Activated effector memory CD4-positive, alpha-beta T cell treated with anti-CD3 and anti-CD28 coated beads, Interleukin-2, amount 50 U/mL, for 16 hours (primary cell): ENCODE measurements at places on chromosomes 5 and 9.

DNA sequence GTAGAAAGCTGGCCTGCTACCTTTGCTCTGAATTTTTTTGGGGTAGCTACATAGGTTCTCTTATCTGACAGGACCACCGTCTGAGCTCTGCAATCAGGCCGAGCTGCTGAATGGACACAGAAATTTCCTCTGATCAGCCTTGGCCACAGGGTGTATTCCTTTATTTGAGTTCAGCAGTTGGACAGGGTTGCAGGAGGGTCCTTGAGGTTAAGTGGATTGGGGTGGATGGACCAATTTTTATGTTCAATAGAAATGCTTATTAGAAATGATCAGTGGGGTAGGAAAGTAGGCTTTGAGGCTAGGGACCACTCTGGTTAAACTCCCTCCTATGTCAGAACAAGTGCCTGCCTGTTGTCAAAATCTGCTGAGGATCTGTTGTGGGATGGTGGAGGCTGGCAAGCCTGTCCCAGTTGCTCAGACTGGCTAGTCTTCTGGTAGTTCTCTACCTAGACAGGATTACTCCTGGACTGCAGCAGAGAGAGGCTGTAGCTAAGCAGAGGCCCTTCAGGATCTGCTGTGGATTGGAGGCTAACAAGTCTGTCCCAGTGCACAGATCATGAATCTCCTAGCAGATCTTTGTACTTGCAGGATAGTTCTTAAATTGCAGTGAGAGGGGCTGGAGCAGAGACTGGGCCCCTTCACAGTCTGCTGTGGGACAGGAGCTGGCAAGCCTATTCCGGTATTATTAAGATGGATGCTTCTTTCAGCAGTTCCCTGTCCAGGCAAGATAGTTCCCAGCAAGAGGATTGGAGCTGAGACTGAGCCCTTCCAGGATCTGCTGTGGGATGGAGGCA lies 18.0 kb downstream of the XRCC4 start:
- DNase-seq: no peak

DNA sequence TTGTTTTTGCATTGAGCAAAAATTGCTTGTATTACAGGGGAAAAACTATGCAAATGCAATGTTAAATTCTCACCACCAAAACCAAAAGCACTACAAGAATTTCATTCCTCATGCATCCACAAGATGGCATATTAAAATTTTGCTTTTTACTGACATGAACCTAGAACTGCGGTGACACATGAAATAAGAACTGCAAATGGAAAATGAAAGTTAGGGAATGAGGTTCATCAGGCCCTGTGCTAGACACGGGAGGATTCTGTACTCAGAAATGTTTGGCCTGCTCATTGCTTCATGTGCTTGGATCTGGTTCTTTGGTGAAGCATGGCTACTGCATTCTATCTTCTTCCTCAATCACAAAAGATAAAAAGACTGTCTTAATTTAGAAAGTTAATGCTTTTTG lies 9.1 kb upstream of the RFK start:
- DNase-seq: no peak

DNA sequence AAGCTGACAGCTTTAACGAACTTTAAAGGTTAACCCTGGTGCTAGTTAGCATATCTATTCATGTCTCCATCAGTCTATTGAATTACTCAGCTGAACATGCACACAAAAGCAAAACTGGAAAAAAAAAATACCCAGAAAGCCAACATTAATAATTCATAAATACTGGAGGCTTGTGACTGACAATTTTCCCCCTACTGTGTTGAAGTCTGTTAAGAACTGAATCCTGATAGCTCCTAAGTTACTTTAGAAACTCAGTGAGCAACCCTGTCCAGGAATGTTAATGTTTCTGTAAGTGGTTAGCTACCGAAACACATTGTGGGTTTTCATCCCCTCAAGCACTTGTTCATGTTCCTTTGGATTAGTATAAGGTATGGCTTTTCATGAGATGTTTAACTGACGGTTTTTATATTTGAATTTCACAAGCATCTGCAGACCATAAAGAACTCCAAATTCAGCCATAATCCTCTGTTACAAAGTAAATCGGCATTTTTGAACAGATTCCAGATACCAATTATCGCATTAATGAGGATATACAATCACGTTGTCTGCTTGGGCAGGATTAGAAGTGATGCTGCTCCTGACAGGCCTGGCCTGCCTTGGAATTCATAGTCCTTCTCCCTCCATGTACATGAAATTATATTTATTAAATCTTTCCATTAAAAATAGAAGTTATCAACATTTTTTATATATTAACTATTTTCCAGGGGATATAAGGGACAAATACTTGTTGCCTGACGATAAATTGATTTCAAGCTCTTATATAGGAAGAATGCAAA lies 331.2 kb downstream of the TLE4 start:
- DNase-seq: no peak

DNA sequence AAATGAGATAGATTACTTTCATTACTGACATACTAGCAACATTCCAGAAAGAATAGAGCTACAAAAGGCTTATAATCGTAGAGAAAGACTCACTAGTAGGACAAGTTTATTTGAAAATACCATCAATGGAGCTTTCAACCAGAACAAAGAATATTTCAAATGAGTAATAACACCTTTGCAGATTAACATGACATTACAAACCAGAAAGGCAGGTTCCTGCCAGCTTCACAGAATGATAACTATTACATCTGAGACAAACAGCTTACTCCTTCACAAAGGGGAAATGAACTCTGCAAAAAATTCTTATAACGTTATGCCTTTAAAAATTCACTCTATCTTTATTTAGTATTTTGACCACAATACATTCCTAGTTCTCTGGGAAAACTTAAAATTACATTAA lies 103.1 kb downstream of the EPB41L4A start:
- no peak for DNase-seq

DNA sequence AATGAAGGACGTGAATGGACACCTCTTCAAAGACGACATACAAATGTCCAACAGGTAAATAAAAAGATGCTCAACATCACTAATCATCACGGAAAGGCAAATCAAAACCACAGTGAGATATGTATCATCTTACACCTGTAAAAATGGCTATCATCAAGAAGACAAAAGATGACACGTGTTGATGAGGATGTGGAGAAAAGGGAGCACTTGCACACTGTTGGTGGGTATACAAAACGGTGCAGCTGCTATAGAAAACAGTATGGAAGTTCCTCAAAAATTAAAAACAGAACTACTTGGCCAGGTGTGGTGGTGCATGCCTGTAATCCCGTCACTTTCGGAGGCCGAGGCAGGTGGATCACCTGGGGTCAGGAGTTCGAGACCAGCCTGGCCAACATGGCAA lies 47.9 kb downstream of the STK10 start:
- DNase-seq: no peak

DNA sequence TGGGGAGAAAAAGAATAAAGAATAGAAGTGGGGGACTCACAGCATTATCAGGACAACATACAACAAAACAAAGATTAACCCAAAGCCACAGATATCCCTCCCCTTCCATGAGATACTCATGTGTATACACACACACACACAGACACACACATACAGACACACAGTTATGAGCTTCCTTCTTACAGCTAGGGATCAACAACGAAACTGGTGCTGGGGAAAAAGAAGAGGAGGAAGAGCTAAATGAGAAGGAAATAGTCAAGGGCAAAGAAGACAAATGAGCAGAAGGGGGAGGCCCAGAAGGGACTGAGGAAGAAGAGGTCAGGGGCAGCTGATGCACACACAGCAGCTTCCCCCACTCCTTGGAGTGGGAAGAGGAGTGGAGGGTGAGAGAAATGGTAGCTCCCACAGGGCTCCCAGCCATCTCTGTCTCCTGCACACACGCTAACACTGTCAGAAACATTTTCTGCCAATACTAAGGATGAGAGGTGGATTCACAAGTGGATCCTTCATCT lies 66.2 kb downstream of the SIL1 start:
- no peak for DNase-seq

- no peak for DNase-seq
Observed at GRCh38 chr9:32867026-32867425, 83.7 kb downstream of the TMEM215 start.

DNA sequence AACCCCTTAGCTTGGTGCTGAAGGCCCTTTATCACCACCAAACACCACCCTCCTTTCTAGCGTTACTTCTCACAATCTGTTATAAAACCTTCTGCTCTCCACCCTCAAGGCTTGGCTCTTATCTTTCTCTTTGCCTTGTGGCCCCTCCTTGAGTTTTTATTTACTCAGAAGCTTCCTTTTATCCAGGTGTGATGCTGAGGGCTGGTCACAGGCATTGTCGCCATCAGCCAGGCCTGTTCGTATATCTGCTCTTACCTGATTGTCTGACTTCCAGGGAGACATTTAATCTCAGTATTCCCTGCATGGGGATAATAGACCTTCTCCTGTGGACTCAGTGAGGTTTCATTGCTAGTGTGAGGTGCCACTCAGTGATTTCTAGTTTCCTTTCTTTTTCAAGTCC lies 34.2 kb downstream of the MEGF10 start:
- DNase-seq: no peak

GRCh38 chr9:112914524-112914923 lies 23.8 kb upstream of the SLC46A2 start:
- no peak for DNase-seq

DNA sequence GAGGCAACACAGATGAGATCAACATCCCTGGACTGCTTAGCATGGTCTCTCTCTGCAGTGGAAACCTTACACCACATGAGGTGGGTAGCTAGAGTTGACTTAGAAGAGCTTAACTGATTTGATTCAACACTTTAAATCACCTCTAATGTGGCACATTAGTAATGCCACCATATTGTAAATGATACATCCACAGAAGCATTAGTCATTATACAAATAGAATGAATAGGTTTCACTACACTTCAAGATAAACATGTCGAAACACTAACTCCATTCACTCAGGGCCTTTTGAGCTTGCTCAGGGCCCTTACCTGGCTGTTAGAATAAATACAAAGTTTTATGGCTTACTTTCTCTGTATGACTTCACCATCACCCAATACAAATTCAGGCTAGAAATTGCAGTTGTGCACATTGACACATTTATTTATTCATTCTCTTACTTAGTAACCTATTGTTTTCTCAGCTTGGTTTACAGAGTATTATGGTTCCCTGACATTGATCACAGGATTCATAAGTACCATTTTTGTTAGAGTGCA lies 9.3 kb upstream of the SMAD5 start:
- no peak for DNase-seq

DNA sequence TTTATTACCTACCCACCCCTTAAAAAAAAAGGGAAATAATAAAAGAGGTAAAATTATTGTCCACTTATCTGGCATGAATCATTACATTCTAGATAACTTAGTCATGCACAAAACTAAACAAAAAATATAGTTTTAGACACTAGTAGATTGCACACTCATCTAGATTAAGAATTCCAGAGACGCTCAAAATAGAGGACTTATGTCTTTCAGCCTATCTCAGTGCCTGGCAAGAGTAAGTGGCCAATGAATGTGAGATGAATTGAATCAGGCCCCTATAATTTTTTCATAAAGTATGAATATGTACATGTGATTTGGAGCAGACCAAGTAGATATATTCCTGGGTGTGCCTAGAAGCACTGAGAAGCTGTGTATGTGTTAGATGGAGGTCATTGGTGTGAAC lies 2.0 kb upstream of the RXFP3 start:
- no peak for DNase-seq

DNA sequence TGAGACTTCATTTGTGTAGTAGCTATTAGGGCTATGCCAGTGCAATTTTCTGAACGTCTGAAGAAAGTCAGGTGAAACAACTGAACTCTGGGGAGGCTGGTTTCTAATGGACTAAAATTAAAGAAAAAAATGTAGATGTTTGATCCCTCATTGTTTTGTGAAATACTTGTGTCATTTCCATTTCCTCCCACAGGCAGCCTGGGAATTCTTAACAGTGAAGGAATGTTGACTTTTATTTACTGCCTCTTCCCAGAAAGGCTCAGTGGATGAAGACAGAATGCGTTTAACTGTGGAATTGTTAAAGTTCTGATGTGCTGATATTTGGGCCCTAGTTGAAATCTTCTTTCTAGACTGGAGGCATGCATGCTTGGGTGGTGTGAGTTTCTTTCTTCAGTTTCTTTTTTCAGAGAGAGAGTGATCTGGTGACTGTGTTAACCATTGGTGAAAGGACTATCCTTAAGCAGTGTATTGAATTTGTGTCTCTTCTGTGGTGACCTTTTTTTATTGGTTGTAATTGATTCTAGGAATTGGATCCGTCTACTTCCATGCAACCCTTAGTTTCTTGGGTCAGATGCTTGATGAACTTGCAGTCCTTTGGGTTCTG lies 15.5 kb downstream of the ACER2 start:
- DNase-seq: no peak

GRCh38 chr5:34597034-34598027 lies 58.8 kb upstream of the RAI14 start:
- no peak for DNase-seq

DNA sequence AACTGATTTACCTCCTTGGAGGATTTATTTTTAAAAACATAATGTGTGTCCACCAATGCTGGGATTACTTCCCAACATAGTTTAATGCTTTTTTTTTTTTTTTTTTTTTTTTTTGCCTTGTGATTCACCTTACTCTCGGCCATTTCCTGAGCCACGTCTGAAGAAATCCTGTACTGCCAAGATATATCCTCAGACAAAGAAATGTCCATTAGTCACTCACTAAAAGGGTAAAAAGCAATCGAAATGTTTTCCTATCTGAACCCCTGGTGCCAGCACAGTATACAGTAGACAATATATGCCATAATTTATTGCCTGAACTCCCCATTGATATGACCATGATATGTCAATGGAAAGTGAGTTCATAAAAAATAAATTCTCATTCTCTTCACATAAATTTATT lies 344.1 kb downstream of the BNC2 start:
- no peak for DNase-seq

DNA sequence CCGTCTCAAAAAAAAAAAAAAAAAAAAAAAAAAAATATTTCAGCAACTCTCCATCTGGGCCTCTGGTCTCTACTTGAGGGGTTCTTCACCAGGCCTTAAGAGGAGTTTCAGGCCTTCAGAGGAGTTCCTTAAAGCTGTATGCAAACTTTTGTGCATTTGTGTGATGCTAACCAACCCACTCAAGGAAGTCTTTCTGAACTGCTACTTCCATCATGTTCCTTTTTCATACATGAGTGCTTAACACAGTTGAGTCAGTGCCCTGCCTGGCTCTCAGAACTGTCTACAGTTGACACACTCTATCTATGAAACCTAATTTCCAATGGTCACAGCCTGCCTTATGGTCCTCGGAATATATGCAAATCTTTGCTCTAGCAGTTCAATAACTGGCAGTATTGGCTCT lies 146.5 kb downstream of the MEF2C start:
- DNase-seq: no peak

GRCh38 chr9:9173264-9173663 lies 1373.7 kb upstream of the DMAC1 start:
- no peak for DNase-seq

DNA sequence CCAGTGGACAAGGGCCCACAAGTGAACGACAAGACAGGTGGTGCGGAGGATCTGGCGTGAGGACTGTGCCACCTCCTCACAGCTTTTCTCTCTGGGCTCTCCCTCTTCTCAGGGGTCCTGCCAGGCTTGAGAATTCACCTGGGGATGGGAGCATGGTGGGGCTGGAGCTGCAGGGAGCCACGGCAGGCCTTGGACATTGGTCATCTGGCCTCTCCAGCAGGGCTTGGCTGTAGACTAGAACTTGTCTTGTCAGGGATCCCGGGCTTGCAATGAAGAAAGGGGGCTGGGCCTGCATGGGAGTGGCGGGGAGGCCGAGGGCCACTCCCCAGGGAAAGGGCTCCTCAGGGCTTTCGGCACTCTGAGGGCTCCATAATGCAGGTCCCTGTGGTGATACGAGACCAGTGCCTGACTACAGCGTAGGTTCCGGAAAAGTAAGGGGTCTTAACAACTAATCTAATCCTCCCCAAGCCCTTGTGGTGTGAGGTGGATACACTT lies 126.7 kb downstream of the MACROH2A1 start:
- DNase-seq: no peak
